ENCODE measurements at places on chromosomes 6 and 20.

- no peak for DNase-seq
Measured at GRCh38 chr6:12709116-12709515, 7.5 kb upstream of the PHACTR1 start.

DNA sequence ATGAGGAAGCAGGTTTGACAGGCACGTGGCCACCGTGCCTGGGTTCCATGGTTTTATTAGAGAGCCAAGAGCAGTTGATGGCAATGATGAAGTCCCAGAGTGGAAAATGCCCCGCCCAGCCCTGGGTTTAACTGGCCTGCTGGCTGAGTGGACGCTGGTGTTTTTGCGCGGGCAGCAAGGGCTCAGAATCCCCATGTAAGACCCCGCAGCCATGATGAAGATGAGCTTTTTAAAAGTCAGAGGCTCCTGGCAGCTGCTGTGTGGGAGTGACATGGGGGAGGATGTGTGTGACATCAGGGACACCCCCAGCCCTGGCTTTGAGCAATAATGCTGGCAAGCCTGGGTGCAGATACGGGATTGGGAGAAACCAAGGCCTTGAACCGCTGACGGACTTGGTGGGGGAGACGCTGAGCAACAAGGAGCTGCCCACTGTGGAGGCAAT, 33.0 kb upstream of the SLCO4A1 start:
- DNase-seq = peak; percentile 94

- DNase-seq = no peak
Measured at GRCh38 chr6:110334423-110335180, 23.5 kb downstream of the METTL24 start.

DNA sequence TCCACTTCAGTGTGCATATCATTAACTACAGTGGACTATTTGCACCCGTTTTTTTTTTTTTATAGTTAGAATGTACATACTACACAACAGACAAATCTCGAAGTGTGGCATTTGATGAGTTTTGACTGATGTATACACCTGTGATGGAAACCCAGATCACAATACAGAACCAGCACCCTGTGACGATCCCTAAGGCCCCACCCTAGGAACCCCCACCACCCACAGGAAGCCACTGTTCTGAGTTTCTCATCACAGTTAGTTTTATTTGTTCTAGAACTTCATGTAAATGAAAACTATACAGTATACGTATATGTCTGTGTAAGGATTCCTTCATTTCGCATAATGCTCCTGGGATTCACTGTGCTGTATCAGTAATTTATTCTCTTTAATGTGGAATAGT, 102.8 kb downstream of the IRF4 start:
- DNase-seq = no peak

- DNase-seq = no peak
Measured at GRCh38 chr20:62535964-62536363, 60.2 kb upstream of the GATA5 start.

DNA sequence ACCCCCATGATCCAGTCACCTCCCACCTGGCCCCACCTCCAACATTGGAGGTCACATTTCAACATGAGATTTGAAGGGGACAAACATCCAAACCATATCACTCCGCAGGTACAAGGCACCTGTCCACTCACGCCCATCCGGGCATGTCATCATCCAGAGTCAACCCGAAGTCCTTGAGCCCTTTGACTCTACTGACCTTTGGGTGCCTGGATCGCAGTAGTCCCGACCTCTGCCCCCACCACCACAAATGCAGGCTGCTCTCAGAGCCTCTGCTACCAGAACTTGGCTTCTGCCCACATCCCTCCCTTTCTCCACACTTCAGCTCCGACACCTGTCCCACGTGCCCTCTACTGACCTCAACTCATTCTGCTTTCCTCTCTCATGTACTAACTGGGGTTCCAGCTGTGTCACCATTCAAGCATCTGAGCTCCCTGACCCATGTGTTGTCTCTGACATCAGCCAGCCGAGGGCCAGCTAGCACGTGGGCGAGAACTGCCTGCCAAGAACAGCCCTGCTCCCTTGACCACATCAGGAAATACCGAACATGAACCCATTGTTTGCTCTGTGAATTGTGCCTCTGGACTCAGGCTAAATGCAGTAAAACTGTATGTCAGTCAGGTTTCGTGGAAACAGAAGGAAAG, 498.3 kb upstream of the SULF2 start:
- DNase-seq = no peak

- no peak for DNase-seq
Measured at GRCh38 chr20:10777710-10778109, 103.9 kb upstream of the JAG1 start.

DNA sequence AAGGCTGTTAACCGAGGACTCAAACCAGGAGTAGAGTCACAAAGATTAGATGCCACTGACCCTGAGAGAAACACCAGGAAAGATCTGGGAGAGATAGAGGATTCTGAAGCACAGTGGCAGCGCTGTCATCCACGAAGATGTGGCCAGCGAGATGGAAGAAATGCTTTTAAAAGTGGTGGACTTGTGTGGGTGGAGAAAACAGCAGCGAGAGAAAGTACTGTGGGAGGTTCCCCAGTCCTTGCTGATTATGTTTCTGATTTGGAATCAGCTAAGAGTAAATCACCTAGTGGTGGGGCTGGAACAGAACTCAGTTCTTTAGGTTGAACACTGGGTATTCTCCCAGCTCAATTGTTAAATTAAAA, 435 bp upstream of the ZNF322 start:
- DNase-seq = no peak

- no peak for DNase-seq
Measured at GRCh38 chr6:33748841-33749240, 2.1 kb upstream of the IP6K3 start.

DNA sequence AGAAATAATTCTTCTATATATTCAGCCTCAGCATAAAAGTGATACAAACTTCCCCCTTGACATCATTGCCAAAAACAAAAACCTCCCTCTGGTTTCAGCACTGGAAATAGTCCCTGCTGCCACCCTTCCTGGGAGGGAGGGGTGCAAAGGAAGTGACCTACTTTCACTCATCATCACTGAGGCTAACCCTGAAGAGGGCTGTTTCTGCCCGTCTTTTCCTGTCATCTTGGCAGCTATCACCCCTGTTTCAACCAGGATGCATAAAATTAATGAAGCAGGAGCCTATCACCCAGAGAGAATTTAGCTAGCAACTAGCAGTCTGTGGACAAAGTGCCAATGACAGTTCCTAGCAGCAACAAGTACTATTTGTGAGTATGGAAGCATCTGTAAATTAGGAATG, 397.8 kb downstream of the LAMA2 start:
- DNase-seq = no peak

GRCh38 chr6:35093118-35093445, 48.1 kb downstream of the TCP11 start:
- DNase-seq = no peak

- DNase-seq = peak; percentile 52
Measured at GRCh38 chr6:135535989-135536414, 38.5 kb upstream of the AHI1 start.

- DNase-seq = peak; percentile 10
Measured at GRCh38 chr6:17816921-17817611, 110.3 kb upstream of the NUP153 start.

GRCh38 chr20:650954-651353, 2.0 kb downstream of the SRXN1 start:
- peak; percentile 33 for DNase-seq

GRCh38 chr20:57922083-57922482, 212.3 kb upstream of the PMEPA1 start:
- DNase-seq = peak; percentile 29

DNA sequence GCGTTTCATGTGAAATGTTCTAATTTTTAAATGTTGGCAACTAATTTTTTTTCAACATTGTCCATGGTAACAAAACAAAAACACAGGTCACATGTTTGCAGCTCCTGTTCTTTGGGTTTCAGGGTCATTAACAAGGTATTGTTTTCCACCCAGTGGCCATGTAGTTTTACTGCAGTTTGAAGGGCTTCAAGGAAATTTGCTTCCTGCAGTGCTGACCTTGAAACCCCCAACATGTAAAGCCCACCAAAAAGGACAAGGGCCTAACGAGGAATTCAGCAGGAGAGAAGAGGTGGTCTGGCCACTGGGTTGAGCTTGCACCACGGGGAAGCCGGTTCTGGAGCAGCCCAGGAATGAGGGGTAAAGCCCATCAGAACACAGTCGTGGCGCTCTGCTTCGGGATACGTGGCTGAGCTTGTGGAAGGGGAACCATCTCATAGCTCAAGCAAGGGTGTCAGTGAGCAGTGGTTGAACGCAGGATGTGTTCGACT, 13.9 kb upstream of the KLHL31 start:
- peak; percentile 28 for DNase-seq

GRCh38 chr20:50826121-50826520, 31.3 kb downstream of the BCAS4 start:
- DNase-seq = no peak

GRCh38 chr20:9011121-9011520, 57.8 kb upstream of the PLCB4 start:
- no peak for DNase-seq

GRCh38 chr20:43723735-43724134, 3.1 kb downstream of the GTSF1L start:
- no peak for DNase-seq

DNA sequence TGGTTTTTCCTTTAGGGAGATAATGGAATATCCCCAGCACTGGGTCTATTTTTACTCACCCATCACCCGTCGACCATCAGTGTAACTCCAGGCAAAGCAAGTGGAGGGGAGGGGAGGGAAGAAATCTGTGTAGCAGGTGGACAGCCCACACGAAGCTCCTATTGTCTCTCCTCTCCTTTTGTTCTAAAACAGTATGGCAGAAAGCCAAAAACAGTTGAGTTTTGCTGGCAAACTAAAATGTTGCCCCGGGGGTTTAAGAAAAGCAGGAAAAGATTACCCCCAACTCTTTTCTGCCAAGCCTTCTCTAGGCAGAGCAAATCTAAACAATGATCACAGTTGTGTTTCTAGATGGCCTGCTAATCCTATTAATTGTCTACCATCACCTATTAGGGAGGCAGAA, 89.7 kb downstream of the PREP start:
- DNase-seq = no peak

DNA sequence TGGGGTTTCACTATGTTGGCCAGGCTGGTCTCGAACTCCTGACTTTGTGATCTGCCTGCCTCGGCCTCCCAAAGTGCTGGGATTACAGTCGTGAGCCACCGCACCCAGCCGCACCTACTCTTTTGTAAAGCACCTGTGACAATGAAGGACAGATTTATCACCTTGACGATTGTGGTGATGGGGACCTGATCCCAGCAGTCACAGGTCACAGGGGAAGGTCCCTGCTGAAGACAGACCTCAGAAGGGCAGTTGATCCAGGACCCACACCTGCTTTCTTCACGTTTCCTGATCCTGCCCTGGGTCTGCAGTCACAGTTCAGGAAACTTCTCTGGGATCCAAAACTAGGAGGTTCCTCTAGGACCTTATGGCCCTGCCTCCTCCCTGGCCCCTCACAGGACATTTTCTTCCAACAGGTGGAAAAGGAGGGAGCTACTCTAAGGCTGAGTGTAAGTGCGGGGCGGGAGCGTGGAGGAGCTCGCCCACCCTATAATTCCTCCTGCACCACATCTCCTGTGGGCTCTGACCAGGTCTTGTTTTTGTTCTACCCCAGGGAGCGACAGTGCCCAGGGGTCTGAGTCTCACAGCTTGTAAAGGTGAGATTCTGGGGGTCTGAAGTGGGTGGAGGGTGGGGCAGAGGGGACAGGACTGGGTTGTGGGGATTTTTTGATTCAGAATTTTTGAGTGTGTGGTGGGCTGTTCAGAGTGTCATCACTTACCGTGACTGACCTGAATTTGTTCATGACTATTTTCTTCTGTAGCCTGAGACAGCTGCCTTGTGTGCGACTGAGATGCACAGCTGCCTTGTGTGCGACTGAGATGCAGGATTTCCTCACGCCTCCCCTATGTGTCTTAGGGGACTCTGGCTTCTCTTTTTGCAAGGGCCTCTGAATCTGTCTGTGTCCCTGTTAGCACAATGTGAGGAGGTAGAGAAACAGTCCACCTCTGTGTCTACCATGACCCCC, 3.0 kb downstream of the HLA-E start:
- DNase-seq = no peak

- DNase-seq = peak; percentile 54
Measured at GRCh38 chr20:32278199-32278643, 770 bp downstream of the KIF3B start.

DNA sequence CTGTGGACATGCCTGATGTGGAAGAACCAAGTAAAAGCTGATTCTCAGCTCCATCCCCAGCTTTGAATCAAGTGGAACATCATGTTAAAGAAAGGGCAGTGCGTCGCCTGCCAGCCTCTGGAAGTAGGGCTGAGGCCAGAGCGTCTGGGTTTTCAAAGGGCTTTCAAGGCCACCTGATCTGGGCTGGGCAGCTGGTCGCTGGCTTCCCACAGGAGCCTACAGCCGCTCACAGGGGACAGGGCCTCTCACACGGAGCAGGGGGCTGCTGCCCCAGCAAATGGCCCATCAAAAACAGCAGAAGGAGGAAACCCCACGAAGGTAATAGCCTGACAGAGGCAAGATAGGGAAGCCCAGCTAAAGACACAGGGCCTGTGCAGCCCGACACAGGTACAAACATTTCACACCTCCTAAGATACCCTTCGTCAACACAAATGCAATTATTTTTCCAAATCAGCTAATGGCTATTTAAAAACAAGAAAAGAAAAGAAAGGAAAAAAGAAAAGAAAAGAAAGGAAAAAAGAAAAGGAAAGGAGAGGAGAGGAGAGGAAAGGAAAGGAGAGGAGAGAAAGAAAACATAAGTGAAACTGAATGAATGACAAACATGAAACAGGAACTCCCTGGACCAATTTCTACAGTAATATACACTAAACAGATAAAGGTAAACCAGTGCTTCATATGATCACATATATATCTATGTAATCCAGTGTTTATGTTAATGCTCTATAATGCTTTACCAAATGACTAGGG, 24.8 kb downstream of the RRBP1 start:
- no peak for DNase-seq

GRCh38 chr6:122422614-122423267, 23.3 kb downstream of the HSF2 start:
- DNase-seq = no peak

- DNase-seq = no peak
Measured at GRCh38 chr6:8678466-8678865, 243.1 kb upstream of the SLC35B3 start.

- no peak for DNase-seq
Measured at GRCh38 chr6:29661071-29661470, 4.2 kb downstream of the MOG start.

- no peak for DNase-seq
Measured at GRCh38 chr20:50799176-50799889, 4.5 kb downstream of the BCAS4 start.

DNA sequence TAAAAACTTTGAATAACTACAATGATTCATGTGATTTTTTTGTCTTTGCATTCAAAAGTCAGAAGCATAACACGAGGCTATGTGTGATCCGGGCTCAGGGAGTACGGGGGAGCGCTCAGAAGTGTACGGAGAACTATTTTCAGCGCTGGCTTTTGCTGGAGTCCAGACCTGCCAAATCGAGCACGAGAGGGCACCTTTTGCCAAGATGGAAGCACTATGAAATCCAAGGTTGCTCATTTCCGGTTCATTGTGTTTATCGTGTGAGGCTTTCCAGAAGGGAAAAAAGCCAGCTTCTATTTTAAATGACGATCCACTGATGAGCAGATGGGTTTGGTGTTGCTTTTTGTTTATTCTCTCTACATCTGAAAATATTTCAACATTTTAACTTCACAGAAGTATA, 11.3 kb downstream of the RAMACL start:
- DNase-seq = no peak
